ENCODE measurements at places on chromosomes 12 and 14.

- no peak for DNase-seq
Observed at GRCh38 chr12:123024819-123025391, 44.4 kb downstream of the ARL6IP4 start.

GRCh38 chr12:77062396-77062795, 3.0 kb downstream of the E2F7 start:
- no peak for DNase-seq

GRCh38 chr12:108341356-108341755, 2.2 kb upstream of the CMKLR1 start:
- no peak for DNase-seq

- DNase-seq, result no peak
Observed at GRCh38 chr14:93078870-93079269, 36.9 kb downstream of the ITPK1 start.

All from activated naive CD8-positive, alpha-beta T cell treated with anti-CD3 and anti-CD28 coated beads, Interleukin-2, amount 50 U/mL, for 16 hours (primary cell).